HuH-7 (cell line): ENCODE measurements at places on chromosomes 6 and 20.

DNA sequence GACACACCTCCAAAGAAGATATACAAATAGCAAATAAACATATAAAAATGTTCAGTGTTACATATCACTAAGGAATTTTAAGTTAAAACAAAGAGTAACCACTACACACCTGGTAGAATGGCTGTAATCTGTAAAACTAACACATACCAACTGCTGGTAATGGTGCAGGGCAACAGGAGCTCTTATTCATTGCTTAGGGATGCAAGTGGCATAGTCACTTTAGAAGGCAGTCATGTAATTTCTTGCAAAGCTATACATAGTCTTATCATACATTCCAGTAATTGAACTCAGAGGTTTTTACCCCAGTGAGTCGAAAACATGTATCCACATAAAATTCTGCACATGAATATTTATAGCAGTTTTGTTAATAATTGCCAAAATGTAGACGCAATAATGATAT is 906.8 kb upstream of the CITED2 start:
- DNase-seq, result no peak

DNA sequence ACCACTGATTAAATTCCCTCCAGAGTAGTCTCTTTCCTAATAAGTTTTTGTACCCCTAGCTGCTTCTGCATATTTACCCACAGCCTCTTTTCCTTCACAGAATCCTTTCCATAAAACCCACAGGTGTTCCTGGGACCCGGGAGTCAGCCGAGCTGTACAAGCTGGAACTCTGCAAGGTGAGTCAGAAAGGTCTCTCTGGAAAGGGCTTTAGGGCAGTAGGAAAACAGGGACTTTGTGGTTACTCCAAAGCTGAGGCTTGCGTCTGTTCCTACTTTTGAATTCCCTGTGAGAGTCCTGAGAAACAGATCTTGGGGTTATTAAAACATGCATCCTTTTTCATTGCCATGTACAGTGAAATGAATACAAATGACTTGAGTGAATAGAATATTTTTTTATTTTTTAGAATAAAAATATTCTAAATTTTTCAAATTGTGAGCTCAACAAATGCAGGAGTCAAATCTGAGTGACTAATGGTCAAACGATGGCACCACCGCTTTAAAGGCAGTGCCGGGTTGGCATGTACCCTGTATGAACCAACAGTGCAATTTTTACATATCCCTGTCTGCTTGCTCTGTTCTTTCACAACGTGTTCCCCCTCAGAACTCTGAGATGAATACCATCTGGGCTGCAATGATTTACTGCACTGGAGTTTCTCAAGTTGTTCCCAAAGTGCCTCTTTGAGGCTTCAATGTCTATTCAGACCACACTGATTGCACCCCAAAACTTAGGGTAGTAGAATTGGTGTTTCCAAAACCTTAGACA is 78.4 kb downstream of the GFRAL start:
- no peak for DNase-seq

DNA sequence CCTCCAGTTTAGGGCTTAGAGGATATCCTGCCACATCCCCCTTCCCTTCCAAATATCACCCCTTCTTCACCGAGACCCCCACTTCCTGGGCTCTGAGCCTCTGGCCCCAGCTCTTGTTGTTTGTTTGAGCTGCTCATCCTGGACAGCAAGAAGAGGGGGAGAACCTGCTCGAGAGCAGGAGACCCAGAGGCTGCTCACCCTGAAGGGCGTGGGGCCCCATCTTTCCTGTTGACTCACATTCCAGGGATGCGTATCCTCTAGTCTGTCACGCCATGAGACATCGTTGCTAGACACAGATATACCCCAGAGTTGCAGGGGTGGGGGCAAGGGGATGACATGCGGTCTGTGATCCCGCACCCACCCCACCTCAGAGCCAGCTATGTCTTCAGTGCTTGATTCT is 5.7 kb upstream of the TNXB start:
- no peak for DNase-seq

DNA sequence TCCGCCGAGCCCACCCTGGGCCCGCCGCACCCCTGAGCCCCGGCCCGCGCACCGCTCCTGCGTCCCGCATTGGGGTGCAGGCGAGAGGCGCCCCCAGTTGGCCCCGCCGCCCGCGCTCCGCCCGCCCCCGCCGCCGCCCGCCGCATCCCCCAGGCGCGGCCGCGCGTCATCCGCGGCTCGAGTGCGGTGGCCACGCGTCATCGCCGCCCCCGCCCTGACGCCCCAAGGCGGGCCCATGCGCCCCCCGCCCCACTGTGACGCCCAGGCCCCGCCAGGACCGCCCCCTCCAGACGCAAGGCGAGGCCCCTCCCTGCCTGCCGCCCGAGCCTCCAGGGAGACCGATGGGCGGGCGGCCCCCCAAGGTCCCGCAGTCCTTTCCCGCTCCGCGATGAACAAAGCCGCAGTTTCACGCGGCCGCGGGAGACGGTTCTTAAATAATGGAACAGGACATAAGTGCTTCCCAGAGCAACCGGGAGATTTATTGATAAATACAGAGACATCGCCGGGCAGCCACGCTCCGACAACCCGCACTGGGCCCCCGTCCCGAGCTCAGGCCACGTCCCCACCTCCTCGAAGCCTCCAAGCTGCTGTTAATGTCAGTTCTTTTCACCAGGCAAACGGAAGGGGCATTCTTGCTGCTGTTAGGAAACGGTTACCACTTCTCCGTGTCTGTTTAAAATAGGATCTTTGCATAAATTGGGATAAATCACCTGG is at the start of gene ANKRD60:
Gene ANKRD60 (minus strand): TSS at position 170 of the 714 bp plus-strand sequence. CDS start 0 bp downstream, at position 170.
- DNase-seq, result no peak

DNA sequence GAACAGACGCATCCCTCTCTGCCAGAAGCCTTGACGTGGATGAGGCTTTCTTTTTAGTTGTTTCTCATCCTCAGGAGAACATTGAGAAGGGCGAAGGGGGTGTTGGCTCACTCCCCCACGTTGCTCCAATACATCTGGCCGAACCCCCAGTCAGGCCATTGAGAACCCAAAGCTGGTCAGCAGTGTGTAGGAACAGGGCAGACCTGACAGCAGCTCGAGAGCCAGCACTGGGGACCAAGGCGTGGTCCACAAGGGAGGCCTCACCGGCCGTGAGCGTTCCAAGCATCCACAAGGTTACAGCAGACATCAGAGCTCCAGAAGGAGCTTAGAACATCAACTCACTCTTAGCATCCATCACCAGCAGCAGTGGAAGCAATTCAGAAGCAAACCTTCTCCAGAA is 387.9 kb upstream of the ARID1B start:
- no peak for DNase-seq

- no peak for DNase-seq
Observed at GRCh38 chr6:79403086-79403485, 134.1 kb downstream of the LCA5 start.

GRCh38 chr6:125067552-125067951 is 86.0 kb upstream of the TPD52L1 start:
- DNase-seq, result no peak

DNA sequence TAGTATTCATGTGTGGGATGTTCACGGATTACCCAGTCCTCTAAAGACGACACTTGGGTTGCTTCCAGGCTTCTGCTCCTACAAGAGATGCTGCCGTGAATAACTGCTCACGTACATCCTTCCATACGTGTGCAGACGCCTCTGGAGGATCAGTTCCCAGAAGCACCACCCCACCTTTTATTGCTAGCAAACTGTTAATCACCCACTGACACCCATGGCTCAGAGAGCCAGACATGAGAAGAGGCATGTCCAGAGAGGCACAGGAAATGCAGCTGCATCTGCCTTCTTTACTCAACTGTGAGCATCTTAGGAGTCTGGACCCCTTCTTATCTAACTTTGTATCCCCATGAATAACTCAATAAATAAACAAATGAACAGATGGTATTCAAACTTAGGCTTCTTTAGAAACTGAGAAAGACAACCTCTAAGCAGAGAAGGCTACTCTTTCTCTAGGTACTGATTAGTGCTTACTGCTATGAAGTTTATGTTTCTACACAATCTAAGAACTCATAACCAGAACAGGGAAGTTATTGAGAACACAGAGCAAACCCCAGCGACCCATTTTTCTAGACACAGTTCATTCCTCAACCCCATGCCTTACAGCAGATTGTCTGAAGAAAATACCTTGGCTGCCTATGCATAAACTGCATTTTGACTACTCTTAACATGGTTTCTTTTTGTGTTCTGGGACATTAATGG is 228.7 kb upstream of the RREB1 start:
- DNase-seq, result no peak

DNA sequence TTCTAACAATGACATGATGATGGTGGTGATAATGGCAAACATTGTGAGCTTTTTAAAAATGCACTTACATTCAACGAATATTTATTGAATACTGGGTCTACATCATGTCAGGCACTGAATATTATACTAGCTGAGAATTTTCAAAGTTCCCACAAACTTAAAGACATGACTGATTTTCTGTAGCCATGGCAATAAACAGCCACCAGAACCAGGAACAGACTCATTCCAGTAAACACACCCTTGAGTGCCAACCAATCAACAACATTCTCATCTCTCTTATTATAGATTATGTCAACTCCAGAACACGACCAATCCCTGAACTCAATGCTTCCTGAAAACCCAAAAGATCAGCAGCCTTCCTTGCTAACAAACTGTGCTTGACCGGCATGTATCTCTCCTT is 212.4 kb upstream of the RUNX2 start:
- DNase-seq, result no peak

DNA sequence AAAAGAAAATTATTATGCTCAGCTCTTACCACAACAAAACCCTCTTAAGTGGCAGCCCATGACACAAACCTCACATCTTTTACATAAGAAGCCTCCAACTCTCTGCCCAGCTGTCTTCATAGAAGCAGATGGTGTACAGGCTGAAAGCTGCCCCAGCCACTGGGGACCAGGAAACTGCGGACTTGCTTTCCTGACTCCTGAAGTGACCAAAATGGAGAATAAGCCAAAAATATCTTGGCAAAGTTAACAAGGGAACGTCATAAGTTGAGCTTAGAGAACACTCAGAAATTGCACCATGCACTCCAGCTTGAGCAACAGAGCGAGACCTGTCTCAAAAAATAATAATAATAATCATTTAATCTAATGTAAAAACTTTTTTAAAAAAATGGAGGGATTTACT is 160.3 kb upstream of the CDYL start:
- no peak for DNase-seq

DNA sequence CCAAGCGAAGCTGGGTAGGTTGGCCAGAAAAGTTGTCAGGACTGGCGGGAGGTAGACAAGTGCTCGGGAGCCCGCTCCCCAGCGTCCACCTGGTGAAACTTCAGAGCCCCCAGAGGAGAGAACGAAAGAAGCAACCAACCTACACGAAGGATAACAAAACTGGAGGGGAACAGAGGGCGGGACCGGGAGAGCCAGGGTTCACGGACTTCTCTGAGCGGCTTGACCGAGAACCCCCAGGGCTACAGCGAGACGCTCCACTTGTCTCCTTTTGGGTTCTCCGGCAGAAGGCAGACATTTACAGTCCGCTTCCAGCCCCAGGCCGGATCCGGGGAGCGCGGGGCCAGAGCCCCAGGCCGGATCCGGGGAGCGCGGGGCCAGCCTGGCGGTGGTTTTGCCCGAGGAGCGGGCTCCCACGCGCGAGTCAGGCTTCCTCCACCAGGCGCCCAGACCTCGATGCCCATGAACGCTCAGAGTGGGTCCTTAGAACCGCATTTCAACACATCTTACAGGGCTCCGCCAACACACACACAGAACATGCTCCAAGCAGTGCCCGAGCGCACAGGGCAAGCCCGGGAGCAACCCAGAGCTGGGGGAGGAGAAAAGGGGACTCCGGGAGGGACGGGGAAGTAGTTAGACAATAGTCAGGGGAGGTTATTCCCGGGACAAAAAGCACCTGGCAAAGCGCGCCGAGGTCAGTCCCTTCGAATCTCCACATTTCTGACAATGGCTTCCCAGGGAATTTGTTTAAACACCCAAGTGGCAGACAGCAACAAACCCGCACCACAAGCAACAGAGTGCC is 1.1 kb downstream of the PTPRK start:
- peak; percentile 61 for DNase-seq

- no peak for DNase-seq
Observed at GRCh38 chr20:20092827-20093226, 40.5 kb downstream of the CFAP61 start.

GRCh38 chr6:165515963-165516624 is 146.9 kb downstream of the PDE10A start:
- DNase-seq, result no peak

DNA sequence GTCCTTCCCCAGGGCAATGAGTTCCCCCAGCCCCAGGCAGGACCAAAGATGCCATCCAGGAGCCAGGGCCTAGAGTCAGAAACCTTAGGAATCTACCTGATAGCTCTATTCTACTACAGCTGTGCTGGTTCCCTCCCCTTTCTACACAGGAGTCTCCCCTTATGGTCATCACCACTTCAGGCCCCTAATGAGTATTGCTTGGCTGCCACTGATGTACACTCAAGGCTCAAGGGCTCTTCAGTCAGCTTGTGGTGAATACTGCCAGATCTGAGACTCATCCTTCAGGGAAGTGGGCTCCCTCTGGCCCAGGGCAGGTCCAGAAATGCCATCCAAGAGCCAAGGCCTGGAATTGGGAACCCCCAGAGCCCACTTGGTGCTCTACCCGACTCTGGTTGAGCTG is 248.6 kb downstream of the ALDH8A1 start:
- no peak for DNase-seq

GRCh38 chr6:56865081-56865875 is 89.6 kb upstream of the BEND6 start:
- no peak for DNase-seq

- no peak for DNase-seq
Observed at GRCh38 chr20:23205211-23205610, 119.1 kb upstream of the CD93 start.

DNA sequence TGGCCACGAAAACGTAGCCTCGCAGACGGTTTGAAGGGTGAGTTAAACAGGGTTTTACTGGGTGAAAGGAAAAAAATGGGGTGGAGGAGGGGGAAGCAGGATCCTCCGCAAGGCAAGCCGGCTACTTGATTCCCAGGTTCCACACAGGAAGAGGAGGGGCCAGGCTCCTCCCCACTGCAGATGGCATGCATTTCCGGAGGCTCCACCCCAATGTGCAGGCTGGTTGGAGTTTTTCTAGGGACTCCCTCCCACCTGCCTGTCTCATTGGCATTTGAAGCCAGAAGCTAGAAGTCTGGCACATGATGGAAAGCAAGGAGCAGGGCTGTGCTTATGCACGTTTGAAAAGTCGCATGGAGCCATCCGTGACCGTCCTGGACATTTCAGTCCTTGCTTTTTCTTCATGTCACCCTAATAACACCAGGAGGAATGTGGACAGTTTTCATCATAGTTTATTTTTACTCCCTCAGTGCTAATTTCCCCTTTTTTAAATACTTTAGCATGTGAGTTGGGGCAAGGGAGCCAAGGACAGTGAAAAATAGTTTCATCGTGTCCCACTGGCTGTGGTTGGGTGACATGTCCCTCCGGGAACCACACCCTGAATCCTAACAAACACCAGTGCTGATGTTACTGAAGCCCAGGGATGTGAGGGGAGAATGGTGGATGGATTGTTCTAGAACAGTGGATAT is 100.1 kb upstream of the INSM1 start:
- no peak for DNase-seq

GRCh38 chr6:123201869-123202372 is 205.9 kb downstream of the CLVS2 start:
- DNase-seq, result no peak

- DNase-seq, result no peak
Observed at GRCh38 chr6:52336919-52337561, 24.9 kb upstream of the PAQR8 start.

DNA sequence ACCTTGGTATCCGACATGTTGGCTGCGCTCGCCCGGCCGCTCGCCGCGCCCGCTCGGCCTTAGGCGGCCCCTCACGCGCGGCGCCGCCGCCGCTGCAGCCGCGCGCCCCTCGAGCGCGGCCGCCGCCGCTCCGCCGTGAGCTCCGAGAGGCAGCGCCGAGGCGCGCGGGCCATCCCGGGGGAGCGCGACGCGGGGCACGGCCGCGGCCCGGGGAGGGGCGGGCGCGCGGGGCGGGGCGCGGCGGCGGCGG is at the start of gene KIF13A:
Gene KIF13A (minus strand): TSS at position 189 of the 250 bp plus-strand sequence. CDS start 172 bp downstream, at position 17.
- DNase-seq, result no peak
